NAMALWA (cell line): ENCODE measurements at places on chromosomes 5 and 9.
A peak's percentile ranks its signal among the peaks of the same experiment; 100 is the strongest.

GRCh38 chr5:14190194-14191164 is 47.3 kb downstream of the TRIO start:
- DNase-seq = no peak

DNA sequence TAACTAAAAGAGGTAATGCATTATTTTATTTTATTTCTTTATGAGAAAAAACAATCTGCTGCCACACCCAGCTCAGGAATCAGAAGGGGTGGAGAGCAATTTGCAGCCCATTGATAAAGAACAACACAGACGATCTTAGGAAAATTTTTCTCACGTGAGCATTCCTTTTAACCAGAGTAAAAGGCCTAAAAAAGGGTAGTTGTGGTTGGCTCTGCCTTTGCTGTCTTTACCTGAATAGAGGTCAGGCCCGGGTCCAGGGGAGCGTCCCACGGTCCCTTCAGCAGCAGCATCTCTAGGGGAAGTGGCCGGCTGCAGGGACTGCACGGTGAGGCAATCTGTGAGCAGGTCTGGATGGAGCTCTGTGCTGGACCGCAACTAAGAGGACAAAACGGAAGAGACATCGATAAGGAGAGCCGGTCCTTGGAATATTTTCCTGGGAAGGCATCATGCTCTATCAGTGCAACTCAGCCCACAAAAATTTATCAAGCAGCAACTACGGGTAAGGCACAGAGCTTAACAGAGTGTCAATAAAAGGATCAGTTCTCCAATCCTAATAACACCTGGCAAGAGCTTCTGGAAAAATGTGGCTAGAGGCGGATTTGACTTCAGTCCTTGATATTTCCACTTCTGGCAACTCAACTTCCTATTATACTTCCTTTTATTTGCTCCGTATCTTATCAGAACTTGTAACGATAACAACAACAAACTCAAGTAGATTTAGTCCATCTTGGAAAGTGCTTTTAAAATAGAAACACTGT is 372.8 kb upstream of the RFX3 start:
- DNase-seq = no peak

GRCh38 chr5:77328930-77329647 is 118.6 kb downstream of the PDE8B start:
- DNase-seq = no peak

- DNase-seq = no peak
Measured at GRCh38 chr5:88060194-88060593, 208.5 kb downstream of the TMEM161B start.

DNA sequence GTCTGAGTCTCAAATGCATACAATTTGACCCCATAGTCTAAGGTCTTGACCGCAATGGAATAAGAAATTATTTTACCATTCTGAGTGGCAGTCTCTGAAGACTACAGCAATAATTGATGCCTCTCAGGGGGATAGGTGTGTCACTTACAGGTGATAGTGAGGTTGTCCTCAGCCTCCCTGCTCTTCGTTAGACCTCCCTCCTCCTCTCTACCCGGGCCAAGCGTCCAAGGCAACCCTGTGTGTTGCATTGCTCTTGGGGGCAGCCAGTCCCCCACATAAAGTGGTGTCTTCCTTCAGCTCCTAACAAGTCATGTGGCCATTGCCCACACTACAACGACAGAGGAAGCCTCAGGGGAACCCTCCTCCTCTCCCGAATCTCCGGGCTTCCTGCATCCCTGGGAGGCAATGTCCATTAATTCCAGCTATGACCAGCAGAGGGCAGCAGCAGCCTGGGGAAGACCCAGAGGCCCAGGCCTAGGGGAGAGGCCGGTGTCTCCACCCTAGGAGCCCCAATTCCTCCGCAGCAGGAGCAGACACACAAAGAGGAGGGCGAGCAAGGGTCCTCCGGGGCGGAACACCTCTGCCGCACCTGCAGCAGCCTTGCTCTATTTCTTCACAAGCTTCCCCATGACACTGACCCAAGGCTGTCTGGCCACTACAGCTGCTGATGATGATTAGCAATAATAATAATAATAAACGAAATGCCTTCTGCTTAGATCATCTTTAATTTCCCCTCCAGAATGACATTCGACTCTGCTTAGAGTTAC is 134.8 kb downstream of the KCNIP1 start:
- peak; percentile 70 for DNase-seq

- DNase-seq = no peak
Measured at GRCh38 chr9:109190151-109190550, 23.1 kb upstream of the FRRS1L start.

DNA sequence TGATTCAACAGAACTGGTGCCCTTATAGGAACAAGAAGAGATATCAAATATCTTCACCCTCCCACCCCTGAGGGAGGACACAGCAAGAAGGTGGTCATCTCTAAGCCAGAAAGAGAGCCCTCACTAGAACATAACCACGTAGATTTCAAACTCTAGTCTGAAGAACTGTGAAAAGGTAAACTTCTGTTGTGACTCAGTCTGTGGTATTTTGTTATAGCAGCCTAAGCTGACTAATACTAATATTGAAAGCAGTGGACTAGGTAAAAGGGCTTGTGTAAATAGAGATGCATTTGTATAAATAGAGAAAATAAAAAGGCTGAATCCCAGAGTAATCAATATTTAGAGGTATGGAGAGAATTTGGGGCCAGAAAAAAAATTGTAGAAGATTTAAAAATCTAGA is 157.6 kb upstream of the CCNH start:
- DNase-seq = no peak

GRCh38 chr9:89528131-89528530 is 30.2 kb upstream of the SEMA4D start:
- no peak for DNase-seq

GRCh38 chr5:73218552-73219171 is 45.7 kb downstream of the TMEM174 start:
- DNase-seq = peak; percentile 43

DNA sequence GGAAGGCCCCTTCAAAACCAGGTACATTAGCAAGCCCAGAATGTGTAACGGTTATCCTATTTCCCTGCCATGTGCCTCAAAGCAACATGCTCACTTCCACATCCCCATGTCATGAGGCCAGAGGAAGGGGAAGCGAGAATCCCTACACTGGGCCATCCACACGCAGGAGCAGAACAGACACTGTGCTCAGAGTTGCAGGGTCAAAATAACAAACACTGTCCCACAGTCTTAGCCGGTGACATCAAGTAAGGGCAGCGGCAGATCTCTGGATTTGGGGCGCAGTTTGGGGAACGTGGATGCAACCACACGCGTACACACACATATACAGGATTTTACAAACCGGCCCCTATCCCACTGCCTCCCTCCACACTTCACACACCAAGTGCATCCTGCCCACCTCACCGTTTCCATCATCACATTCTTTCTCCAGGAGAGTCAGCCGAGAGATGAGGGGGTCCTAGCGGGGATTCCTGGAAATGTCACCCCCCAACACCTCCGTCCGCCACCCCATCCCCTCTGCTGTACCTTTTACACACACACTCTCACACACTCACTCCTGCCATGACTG is 776 bp downstream of the APBA1 start:
- DNase-seq = no peak

DNA sequence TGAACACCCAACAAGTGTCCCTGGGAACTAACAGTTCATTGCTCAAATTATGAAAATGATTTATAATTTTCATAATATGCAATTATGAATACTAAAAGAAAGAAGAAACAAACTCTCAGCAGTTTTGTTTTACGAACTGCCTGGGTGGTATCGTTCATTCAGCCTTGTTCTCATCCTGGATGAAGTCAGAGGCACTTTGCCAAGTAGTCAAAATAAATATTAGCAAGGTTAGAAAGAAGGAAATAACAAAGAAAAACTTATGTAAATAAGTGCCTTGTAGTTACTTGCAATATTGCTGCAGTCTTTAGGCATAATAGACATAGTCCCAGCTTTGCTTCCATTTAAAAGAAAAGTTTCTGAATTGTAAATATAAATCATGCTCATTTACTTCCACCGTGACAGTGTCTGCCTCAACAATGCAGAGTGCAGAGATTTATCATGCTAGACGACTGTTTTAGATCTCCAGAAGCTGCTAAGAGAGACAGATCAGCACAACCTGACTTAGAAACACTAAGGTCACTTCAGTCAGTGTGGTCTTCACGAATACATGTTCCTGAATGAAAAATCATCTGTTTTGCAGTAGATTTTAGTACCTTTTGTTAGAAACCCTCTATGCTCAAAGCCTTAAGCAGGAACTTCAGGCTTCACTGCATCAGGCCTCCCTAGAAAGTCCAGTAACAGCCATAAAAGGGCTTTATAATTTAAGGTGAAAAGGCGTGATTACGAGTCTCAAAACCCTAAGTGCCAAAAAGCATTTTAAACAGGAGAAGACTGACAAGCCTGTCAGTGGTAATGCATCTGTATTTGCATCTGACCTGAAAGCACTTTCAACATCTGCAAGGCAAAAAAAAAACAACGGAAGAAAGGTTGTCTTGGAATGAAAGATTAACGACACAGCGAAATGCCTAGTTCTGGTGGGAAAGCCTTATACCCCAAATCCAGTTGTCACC is 92.1 kb downstream of the TMEM167A start:
- DNase-seq = no peak

DNA sequence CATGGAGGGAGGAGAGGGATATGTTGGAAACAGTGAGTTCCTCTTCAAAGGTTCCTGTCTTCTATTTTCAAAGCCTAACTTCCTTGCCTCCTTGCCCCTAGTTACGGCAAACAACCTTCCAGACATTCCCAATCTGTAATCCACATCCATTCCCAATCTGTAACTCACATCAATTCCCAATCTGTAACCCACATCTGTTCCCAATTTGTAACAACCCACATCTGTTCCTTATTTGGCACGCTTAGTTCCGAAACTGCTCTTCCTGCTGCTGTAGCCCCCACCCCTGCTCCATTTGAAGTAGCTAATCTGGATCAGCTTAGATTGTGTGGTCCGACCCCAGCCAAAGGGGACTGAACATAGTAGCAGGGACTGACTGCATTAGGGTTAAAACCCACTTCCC is 23.9 kb upstream of the IDNK start:
- DNase-seq = no peak

- no peak for DNase-seq
Measured at GRCh38 chr5:107954254-107954653, 283.5 kb upstream of the EFNA5 start.

- no peak for DNase-seq
Measured at GRCh38 chr9:87973730-87974292, 522 bp downstream of the CDK20 start.

- DNase-seq = no peak
Measured at GRCh38 chr5:150245111-150245789, 44.3 kb downstream of the CAMK2A start.

DNA sequence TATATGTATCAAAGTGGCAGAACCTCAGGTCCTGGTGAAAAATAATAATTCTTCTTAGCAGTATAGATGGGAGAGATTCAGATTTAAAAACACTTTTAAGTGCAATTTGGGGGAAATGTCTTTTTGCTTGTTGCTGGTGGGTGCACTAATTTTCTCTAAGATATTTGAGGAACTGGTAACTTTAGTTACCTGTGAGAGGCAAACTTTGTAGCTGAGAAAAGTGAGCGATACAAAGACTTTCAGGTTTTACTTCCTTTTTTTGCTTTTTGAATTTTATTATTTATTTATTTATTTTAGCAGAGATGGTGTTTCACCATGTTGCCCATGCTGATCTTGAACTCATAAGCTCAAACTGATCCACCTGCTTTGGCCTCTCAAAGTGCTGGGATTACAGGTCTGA is 303.1 kb upstream of the PTGER4 start:
- no peak for DNase-seq

- no peak for DNase-seq
Measured at GRCh38 chr5:128671943-128672342, 133.9 kb upstream of the FBN2 start.

GRCh38 chr5:86354664-86355063 is 263.1 kb upstream of the COX7C start:
- DNase-seq = no peak

- no peak for DNase-seq
Measured at GRCh38 chr5:90534922-90535321, 5.5 kb upstream of the LYSMD3 start.

- DNase-seq = no peak
Measured at GRCh38 chr5:7961540-7961939, 92.6 kb downstream of the MTRR start.

- no peak for DNase-seq
Measured at GRCh38 chr5:139896718-139897117, 101.1 kb downstream of the PSD2 start.

DNA sequence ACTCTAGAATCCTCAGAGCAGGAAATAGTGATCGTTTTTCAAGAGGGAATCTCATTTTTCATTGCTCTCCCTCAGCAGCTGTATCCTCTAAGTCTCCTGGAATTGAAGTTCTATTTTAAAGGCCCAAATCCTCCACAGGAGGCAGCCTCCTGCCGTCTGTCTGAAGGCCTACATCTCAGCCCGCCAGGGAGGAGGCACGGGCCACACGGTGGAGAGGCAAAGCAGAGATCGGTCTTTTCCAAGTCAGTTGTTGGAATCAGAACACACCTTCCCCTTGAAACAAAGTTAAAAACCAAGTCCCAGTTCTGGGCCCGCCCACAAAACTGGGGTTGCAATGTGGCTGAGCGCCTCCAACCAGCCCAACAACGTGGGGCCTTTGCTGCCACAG is 68.7 kb downstream of the RAPGEF1 start:
- no peak for DNase-seq

DNA sequence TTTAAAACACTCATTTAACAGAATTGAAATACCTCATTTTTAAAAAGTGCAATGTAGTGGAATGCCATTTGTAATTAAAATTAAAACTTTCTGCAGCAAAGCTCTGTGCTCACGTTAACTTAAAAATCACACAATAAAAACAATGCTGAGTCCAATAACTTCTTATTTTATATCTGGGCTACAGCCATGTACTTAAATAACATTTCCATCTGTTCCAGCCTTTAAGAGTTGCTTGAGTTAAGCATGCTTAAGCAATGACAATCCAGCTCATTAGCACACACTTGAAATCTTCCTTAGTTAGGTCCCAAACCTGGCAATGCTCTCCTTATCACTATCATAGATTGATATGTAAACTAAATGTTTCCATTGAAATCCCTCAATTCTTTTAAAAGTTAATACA is 132.3 kb upstream of the CDH12 start:
- no peak for DNase-seq

GRCh38 chr9:125829743-125830142 is 82.6 kb downstream of the PBX3 start:
- DNase-seq = peak; percentile 71

DNA sequence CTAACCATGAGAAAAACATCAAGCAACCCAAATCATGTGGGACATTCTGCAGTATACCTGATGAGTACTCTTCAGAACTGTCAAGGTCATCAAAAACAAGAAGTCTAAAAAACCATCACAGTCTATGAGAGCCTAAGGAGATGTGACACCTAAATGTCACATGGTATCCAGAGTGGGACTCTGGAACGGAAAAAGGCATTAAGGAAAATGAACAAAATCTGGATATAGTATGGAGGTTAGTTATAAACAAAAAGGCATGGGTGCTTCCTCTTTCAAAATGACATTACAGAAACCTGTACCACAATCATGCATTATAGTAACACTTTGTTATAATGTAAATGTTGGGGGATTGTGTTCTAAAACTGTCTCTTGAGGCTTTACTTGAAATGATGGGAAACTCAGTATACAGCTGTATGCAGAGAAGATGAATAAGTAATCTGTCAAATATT is 47.4 kb downstream of the PRKACG start:
- DNase-seq = no peak

GRCh38 chr5:9545992-9546851 is at the start of gene SEMA5A:
Gene SEMA5A (minus strand): TSS chr5:9546075. CDS start chr5:9379946, 166,129 bp downstream.
- DNase-seq = no peak

GRCh38 chr5:32604800-32605765 is 19.7 kb downstream of the SUB1 start:
- DNase-seq = no peak
